ENCODE measurements at places on chromosomes 6 and 20. TPM values are rescaled to one million over a fixed set of nuclear protein-coding genes. Genes with fewer than 3 reads are reported as not detected.

DLK2 gene
- 1.5 TPM for total RNA-seq

- DNase-seq: no peak
Measured at GRCh38 chr20:59784791-59785668, 148.4 kb downstream of the SYCP2 start.

- DNase-seq: no peak
Measured at GRCh38 chr6:16602035-16602434, 159.2 kb downstream of the ATXN1 start.

DNA sequence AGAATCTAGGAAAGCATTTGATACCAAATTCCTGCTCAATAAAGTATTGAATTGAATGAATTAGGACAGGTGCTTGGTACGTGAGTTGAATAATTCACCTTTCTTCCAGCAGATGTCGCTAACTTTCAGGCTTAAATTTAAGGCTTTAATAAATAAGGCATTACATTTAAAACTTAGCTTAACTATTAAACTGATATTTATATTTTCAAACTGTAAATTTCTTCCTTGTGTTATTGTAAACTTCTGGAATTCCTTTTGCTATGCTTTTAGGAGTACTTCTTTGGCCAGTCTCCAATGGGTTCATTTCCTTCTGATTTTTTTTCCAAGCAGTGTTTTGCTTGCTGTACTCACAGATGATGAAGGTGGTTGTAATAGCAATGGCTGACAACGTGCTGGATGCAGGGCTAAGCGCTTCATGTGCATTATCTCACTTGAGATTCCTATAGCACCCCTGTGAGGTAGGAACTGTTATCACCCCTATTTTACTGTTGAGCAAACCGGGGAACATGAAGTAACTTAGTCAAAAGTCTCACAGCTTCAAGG, 71.3 kb upstream of the SLC2A12 start:
- no peak for DNase-seq

DNA sequence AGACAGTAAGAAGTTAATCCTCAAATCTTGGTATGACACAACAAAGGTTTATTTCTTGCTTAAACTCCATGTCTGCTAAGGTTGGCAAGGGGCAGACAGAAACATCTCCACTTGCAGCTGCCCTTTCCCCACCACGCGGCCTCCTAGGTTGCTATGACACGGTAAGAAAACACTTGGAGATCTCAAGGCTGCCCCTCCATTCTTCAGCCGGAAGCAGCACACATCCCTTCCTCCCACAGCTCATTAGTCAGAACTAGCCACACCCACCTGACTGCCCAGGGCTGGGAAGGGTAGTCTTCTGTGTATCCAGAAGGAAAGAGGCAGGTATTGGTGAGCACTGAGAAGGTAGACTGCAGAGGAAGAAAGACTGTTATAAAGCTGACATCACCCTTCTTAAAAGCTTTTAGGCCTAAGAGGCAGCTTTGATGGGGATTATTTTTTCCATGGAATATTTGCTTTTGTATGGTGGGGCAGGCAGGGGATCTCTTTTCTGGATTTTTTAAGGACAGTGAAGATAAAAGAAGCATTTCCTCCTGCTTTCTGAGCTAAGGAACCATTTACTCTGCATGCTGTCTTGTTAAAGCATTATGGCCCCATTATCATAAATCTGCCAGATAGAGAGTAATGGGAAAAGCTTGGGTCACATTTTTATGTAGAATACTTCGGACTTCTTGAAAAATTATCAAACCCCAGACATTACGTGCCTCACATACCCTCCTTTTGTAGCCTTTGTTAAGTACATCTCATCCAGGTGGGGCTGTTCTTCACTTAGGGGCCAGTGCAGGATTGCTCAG, 41.6 kb downstream of the MRAP2 start:
- DNase-seq: no peak

DNA sequence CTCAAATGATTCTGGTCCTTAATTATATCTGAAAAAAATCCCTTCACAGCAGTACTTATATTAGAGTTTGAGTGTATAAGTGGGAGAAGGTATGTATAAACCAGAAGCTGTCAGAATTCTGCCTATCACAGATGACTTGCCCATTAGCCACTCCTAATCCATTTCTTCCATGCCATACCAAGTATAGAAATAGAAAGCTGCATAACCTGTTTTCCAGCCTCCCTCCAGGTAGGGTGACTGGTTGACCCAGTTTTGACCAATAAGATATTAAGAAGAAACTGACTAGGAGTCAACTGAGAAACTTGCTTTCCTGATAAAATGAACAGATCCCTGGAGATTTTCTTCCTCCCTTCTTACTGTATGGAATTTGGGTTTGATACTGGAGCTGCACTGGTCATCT, 112.2 kb upstream of the GRIK2 start:
- DNase-seq: no peak

MTFR2 gene
- total RNA-seq: 23.3 TPM

- no peak for DNase-seq
Measured at GRCh38 chr6:119671105-119671504, 321.5 kb upstream of the MAN1A1 start.

All from activated T-helper 1 cell treated with anti-CD3 and anti-CD28 coated beads, Interleukin-12 subunit alpha, Interleukin-12 subunit beta, Interleukin-2, Interleukin-4 antibody, amounts not matched to agents 30 ng/mL and 10 ng/mL and 1 ng/mL, durations not matched to agents 14 hours and 24 hours and 36 hours (primary cell).